ENCODE measurements at places on chromosomes 2 and 18.

DNA sequence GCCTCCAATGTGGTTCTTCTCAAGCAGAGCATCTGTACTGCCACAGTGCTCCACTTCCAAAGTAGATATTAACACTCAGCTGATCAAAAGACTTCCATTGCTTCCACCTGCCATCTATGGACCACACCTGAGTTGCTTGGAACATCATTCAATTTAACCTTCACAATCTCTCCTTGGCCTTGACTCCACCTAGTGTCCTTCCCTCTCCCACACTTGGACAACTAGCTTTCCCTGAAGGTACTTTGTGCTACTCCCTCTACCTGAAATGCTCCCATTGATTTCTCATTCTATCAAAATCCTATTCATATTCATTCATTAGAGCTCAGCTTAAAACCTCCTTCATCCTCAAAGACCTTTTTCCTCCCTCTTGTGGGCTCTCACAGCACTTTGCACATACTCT is 48.7 kb downstream of the SOWAHC start:
- DNase-seq: no peak

DNA sequence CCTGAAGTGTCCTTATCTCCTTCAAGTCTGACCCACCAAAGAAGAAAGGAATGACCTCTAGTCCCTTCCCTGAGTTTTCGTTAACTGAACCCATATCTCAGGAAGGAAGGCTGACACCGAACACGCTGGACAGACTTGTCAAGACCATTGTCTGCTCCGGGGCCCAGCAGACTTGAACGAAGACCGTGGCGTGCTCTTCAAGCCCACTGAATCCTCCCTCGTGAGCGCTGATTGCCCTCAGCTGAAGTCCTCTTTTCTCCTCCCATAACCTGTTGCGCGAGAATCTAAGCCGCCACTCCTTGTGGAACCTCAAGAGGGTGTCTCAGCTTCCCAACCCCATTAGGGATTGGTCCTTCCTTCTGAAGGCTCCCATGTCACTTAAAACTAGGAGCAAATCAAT is 634 bp upstream of the CNDP1 start:
- no peak for DNase-seq

DNA sequence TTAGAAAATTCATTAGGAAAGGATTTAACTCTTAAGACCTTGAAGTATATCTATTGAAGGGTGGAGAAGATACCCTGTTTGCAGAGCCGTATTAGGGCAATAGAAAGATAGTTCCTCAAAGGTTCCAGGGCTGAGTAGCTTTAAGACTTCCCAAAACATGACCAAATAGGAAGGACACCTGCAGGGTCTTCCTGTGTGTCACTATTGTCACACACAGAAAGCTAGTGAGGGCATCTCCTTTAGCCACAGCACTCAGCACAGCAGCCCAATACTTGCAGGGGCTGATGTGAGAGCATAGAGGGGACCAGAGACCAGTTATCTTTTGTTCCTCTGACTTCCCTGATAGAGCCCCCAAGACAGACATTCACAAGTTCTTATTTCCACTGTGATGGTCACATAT is 93.7 kb downstream of the PAX3 start:
- DNase-seq: no peak

DNA sequence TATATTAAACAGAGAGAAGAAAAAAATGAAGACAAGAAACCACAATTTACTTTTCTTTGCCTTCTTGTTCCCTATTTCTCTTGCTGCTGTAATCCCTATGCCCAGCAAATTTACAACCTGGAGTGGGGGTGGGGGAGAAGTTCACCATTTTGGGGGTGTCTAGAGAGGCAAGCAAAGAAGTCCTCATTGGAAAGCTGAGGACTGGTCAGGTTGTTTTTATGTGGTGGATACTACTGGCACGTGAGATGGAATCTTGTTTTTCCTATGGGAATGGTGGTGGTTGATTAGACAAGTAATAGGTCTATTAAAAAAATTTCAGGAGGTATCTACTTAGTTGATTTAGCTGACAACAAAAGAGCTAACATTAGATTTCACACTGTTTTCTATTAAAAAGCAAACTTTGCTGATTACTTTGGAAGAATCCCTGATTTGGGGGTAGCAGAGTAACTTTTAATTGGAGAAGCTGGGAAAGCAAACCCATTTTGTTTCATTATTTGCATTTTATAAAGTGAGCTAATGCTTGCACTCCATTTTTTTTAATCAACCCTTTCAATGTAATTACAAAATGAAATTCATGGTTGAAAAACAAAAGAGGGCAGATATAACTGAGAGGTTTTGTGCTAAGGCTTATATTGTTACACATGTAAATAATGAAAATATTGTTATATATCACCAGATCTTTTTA is 6.0 kb downstream of the POU3F3 start:
- DNase-seq: no peak

DNA sequence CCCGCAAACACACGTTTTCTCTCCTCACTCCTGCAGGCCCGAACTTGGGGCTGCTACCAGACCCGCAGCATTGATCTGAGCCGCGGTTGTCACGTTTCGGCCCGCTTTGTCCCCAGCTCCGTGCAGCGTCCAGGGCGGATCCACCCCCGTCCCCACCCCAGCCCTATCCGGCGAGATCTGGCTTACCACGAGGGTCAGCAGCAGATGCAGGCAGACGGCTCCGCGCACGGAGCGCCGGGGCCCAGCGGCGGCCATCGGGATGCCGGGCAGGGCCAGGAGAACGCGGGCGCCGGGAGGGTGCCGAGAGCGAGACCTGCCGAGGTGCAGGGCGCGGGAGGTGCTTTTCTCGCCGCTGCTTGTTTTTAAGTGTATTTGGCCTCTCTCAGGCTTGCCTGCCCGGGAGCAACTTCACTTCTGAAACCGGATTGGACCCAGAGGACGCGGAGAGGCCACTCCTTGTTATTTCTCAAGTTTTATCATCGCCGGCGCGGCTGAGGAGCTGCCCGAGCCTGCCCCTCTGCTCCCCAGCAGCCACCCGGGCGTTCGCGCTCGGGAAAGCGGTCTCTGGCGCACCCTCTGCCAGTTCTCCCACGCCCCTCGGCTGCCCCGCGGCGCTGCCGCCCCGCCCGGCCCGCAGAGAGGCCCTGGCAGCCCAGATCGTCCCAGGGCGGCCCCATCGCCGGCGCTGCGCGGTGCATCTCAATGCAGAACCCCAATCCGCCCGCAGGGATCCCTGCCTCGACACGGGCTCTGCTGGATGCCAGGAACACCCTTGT is at the start of gene DSC3:
Gene DSC3, minus strand, starts transcription at position 337 of the 776 bp plus-strand sequence. Its CDS starts 82 bp downstream, at position 255.
- no peak for DNase-seq

- DNase-seq: no peak
Observed at GRCh38 chr2:128037649-128038048, 9.8 kb upstream of the SAP130 start.

DNA sequence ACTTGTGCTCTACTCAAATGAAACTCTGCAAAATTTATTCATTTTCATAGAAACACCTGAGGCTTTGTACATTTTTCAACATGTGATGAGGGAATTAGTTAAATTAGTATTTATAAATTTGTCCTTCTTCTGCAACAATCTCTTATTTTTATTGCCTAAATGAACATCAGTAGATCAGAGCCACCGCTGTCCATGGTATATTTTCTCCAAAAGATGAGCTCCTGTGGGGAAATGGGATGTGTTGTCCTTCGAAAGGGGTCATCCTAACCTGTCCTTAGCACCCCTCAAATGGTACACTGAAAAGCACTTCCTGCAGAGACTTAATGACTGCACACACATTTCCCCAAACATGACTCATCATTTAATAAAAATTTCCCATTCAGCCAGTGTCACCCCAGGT is 714.6 kb downstream of the MBD2 start:
- DNase-seq: no peak

- no peak for DNase-seq
Observed at GRCh38 chr2:233940376-233941276, 23.5 kb downstream of the TRPM8 start.

- no peak for DNase-seq
Observed at GRCh38 chr18:9814431-9814830, 71.3 kb upstream of the TXNDC2 start.

DNA sequence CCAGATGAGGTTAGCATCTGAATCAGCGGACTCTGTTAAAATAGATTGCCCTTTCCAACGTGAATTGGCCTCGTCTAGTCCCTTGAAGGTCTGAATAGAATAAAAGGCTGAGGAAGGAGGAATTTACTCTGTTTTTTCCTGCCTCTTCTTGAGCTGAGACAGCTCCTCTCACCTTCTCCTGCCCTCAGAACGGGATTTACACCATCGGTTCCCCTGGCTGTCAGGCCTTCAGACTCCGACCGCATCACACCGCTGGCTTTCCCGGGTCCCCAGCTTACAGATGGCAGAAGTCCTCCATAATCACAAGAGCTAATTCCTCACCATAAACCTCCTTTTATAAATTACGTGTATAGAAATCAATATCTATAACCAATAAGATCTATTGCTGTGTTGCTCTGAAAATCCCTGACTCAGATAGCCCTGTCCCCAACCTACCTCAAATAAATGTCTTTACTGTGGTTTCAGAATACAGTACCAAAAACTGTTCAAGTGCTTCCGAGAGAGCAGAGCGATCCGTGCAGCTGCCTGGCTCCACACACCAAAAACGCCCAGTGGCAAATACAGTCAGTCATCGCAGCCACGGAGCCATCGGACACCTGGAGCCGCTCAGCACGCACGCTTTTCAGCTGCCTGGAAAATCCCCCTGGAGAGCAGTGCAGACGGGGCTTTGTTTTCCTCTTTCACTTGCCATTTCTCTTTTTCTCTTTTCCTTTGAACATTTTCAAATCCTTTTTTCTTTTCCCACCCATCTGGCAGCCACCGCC is 196.9 kb downstream of the NRP2 start:
- no peak for DNase-seq

GRCh38 chr2:136075476-136075875 is 42.5 kb downstream of the CXCR4 start:
- no peak for DNase-seq

DNA sequence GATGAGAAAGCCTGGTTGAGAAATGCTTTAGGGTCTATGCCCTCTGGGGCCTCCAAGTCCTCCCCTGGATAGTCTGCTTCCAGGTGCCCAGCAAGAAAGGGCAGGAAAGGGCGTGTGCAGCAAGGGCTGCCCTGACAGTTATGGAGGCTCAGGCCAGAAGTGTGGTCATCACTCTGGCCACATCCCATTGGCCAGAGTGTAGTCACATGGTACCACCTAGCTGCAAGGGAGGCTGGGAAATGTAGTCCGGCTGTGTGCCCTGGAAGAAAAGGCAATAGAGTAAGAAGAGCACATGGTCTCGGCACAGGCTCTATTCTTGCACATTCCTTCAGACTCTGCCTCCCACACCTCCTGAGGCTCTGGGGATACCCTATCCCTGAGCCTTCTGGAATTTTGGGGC is 35.7 kb downstream of the ODC1 start:
- no peak for DNase-seq

DNA sequence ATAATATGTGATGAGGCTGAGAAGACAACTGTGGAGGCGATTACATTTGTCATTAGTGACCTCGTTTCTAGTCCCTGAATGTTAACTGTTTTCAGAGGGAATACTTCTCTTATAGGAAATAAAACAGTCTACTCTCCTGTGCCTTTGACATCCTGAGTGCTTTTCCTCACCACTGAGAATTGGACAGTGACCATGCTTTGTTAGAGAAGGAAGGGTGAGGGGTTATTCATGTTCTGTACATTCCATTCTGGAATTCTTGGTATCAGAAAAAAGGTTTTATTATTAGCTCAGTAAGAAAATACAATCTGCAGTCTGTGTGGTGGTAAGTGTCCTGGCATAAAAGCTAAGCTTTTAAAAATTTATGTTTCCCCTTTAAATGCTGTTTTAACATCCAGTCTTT is 58.8 kb downstream of the PARD3B start:
- DNase-seq: no peak

GRCh38 chr2:10922307-10923007 is 10.7 kb downstream of the KCNF1 start:
- DNase-seq: no peak

DNA sequence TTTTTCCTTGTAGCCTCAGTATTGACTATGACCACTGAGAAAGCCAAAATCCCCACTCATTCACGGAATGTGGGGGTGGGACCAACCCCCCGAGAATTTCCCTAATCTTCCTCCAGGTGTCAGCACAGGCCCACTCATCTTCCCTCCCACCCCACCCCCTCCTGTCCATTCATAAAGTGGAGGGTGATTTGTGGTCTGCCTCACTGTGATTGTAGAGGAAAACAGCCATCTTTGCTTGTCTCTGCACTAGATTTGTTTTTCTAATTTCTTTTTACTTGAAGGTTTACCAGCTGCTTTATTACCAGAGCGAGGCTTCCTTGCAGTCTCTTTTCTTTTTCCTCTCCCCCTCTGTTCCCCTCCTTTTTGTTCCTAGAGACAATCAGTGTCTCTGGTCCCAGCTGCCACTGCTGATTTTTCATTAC is 171.8 kb downstream of the ICOS start:
- DNase-seq: peak; percentile 13

- no peak for DNase-seq
Observed at GRCh38 chr18:73711256-73711655, 436.4 kb downstream of the FBXO15 start.

- no peak for DNase-seq
Observed at GRCh38 chr18:74446178-74446577, 10.9 kb downstream of the DIPK1C start.

- no peak for DNase-seq
Observed at GRCh38 chr2:67880291-67880761, 182.5 kb downstream of the C1D start.

DNA sequence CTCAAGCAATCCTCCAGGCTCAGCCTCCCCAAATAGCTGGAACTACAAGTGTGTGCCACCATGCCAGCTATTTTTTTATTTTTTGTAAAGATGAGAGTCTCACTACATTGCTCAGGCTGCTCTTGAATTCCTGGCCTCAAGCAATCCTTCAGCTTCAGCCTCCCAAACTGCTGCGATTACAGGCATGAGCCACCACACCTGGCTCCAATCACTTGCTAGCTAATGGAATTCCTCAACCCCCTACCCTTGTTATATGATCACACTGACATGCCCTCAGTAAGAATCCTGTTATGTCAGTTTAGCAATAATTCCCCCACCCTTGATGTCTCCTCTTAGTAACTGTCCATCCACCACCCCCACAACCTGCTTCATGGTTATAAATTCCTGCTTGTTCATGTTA is 12.3 kb downstream of the CHN1 start:
- DNase-seq: no peak

DNA sequence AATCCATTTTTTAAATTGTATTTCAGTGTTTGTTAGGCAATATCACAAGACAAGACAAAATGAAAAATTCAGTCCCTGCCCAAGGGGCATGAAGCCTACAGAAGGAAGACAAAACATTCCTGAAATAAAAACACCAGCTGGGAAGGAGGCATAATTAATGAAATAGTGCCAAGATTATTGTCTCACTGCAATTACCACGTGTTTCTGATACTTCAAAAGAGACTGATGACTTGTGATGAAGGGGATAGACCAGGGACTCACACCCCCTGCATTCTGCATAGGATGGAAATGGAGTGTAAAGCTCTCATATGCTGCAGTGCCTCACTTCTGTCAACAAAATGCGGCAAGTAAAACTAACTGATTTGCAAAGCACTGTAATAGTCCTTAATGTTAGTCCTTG is 178.1 kb downstream of the BARD1 start:
- DNase-seq: no peak

DNA sequence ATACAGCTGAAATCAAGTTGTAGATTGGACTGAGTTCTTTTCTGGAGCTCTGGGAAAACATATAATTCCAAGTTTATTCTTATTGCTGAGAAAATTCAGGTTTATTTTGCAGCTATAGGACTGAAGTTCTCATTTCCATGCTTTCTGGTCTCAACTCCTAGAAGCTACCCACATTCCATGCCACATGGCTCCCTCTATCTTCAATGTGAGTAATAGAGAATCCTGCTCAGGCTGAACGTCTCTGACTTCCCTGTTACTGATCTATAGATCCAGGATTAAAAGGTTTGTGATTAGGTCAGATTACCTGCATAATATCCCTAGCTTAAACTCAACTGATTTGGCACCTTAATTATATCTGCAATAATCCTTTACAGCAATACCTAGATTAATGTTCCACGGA is 453.8 kb upstream of the MC4R start:
- DNase-seq: no peak

All from stimulated activated CD4-positive, alpha-beta T cell treated with anti-CD3 and anti-CD28 coated beads, Interleukin-4, amount 100 ng/mL, for 4 hours (primary cell).